Stimulated activated CD4-positive, alpha-beta T cell treated with anti-CD3 and anti-CD28 coated beads, Interleukin-1b, Interleukin-23, amount 100 ng/mL, for 1 hour (primary cell): ENCODE measurements at places on chromosomes 5 and 9.

DNA sequence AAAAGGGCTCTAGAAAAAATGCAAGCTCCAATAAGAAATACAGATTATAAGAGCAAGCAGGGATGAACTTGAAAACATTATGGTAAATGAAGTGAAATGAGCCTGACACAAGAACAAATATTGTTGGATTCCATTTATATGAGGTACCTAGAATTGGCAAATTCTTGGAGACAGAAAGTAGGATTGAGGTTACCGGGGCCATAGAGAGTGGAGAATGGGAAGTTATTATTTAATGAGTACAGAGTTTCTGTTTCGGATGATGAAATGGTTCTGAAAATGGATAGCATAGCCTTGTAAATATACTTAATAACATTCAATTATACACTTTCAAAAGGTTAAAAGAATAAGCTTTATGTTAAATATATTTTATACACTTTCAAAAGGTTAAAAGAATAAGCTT, 75.6 kb upstream of the SLC12A2 start:
- no peak for DNase-seq

- no peak for DNase-seq
Observed at GRCh38 chr5:126384985-126385384, 38.2 kb upstream of the GRAMD2B start.

DNA sequence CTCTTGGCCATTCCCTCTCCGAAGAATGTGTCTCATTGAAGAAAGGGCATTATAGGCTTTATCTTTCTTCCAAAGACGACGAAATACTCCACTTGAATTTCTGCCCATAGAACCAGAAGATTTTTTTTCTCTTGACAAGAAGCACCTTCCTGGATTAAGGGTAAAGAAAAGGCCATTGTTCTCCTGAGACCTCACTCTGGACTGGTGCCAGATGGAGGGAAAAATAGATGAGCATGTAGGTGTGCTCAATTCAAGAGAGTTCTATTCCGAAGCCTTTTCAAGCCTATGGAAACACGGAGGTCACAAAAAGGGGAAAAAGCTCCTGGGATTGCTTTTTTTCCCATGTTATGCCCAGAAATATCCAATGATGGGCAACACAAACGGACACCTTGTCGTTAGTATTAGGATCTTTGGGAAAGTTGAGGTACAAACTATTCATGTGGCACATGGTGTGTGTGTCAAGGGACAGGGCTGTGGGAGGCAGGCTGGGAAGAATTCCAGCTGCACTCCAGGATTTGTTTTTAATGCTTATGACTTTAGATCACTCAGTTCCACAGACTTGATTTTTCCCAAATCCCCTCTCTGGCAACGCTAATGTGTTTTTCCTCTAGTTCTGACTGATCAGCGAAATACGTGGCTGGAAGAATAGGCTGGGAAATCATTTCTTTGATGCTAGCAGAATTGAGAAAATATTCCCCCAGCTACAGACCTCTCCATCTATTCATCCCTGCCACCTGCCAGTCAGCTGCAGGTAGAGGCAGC, 89.9 kb downstream of the SIL1 start:
- no peak for DNase-seq

DNA sequence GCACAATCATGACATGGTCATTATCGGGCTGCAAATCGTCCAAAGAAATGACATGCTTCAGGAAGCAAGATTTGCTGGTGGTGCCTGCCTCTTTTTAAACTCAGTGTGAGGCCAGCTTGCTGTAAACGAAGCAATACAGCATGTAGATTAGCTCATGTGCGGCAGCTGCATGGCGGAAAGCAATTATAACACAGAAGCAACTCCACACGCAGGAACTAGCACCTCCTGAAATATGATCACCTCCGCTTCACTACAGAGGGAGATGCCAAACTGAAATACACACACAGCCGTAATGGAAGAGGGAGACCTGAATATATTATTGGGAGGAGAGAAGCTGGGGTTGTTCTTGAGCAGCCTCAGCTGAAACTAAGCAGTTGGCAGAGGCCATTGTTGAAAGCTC, 312.5 kb downstream of the PSAT1 start:
- DNase-seq: no peak

DNA sequence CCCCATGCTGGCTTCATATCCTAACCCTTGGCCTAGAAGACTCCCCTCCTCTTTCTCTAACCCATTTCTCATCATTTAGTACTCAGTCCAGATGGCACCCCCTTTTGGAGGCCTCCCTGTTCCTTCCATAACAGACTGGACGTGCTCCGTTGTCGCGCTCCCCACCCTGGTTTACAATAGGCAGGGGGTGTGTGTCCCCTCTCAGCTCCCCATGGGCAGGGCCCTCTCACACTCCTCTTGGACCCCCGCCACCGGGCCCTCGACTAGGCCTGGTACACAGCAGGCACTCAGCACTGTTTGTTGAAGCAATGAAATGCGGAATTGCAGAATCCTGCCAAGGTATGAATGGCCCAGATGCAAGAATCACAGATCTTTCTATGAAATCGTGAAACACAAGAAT, 227.4 kb downstream of the FSTL4 start:
- DNase-seq: no peak

GRCh38 chr5:98050583-98050982, 722.9 kb upstream of the RGMB start:
- DNase-seq: no peak

GRCh38 chr9:93491593-93492232, 38.3 kb upstream of the FAM120AOS start:
- DNase-seq: no peak

- no peak for DNase-seq
Observed at GRCh38 chr5:81717860-81718259, 33.0 kb downstream of the SSBP2 start.

DNA sequence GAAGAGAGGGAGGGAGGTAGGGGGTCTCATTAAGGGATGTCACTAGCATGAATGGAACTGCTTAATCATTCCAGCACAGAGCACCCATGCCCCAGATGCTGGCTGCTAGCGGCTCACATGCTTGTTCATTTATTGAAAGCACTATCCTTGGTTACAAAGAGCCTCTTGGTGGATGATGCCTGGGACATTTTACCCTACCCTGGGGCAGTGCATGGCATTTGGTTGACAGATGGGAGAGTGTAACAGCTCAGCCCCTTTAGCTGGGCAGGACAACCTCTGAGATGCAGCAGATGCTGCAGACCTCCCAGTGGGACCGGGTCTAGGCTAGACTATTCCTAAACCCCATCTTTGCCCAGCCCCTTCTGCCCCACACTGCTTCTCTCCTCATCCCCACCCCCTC, 46.9 kb upstream of the TCERG1 start:
- no peak for DNase-seq

GRCh38 chr9:4873066-4873465, 80.3 kb downstream of the RCL1 start:
- no peak for DNase-seq

- DNase-seq: no peak
Observed at GRCh38 chr9:108074900-108075299, 585.3 kb upstream of the KLF4 start.
